Nucleus accumbens (tissue), 56 donors: ENCODE measurements at places on chromosomes 7 and 10.

DNA sequence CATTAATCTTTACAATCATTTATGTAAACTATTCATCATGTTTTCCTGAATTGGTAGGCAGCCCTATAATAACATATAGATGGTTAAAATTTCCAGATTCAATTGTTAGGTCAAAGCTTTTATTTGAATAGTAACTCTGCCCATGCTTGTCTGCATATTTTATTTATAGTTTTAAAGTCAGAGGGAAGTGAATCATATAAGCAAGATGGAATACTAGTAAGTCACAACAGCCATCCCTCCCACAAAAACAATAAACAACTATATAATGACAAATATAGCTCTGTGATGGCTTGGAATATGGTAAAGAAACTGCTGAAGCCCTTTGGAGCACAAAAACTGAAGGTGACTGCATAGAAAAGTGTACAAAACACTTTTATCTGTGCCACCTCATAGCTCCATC, 156.3 kb upstream of the TMEM106B start:
- no peak for DNase-seq

DNA sequence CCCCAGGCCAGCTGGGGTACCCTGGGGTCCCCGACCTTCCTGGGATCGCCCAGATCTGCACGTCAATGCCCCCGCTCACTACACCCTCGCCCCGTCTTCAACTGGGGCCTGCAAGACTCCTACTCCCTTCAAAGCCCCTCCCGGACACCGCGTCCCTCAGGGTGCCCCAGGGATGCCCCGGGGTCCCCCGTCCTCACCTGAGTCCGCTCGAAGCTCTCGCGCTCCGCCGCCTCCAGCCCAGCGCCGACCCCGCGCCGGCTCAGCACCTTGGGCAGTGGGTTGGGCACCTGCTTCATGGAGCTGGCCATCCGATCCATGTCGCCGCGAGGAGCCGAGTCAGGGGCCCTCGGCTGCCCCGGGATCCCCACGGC, at the start of gene HIP1:
TSS of gene HIP1 (minus strand) at position 338 of the 371 bp plus-strand sequence. CDS start at position 317, 21 bp downstream.
- DNase-seq: no peak

DNA sequence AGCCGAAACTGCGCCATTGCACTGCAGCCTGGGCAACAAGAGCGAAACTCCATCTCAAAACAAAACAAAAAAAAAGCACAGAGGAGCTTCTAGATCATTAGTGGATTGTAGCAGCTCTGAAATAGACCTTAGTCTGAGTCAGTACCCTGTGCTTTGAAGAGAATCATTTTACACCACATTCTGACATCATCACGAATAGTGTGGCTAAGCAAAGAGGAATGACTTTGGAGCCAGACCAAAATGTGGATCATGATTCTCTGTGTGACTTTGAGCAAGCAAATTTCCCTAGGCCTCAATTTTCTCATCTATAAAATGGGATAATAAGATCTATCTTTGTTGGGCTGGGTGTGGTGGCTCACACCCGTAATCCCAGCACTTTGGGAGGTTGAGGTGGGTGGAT, 618.9 kb downstream of the CALN1 start:
- no peak for DNase-seq

DNA sequence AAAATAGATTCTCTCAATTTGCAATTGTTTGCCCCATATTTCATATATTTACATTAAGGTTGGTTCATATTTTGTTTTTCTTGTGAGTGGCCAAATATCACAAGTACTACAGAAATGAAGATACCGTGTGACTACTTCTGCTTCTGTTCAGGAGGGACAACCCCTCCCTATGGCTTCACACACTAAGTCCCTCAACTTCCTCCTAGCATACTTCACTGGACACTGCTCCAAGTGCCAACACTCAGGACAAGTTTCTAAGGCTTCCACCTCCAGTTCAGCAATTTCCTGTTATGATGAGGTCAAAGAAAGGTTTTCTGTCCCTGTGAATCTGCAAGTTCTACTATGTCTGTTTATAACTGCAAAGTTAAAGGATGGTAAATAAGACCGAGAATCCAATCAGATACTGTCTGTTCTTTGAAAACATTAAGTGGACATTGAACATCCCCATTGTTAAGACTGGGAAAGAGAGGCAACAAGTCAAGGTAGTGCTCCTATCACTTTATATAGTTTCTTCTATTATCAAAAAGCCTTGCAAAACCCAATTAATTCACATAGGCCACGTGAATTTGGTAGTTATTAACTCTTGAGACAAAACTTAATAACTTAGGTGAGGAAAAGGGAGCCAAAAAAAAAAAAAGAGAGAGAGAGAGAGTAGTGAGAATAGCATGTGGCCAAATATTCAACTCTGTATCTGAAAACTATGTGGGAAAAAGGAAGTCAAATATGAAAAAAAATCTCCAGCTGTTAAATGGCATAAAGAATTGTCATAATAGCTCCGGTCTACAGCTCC, 81.3 kb upstream of the DKK1 start:
- no peak for DNase-seq

- no peak for DNase-seq
These were observed 72.8 kb upstream of the DDC start for GRCh38 chr7:50637725-50638643.
